Endothelial cell of umbilical vein (primary cell): ENCODE measurements at places on chromosomes 11 and 22. TPM values are rescaled to one million over a fixed set of nuclear protein-coding genes. Genes with fewer than 3 reads are reported as not detected.

- peaks cover 17% of the 10 kb centered on the region for H3K27me3 ChIP-seq
- H3K4me1 ChIP-seq: no peaks in the 10 kb centered on the region
- H3K27ac ChIP-seq: no peak overlapping the region
- DNase-seq: no peak
Measured at GRCh38 chr11:130165601-130166456, 6.2 kb downstream of the ST14 start.

GRCh38 chr11:118682372-118682771 lies 2.9 kb upstream of the TREH start:
- H3K4me1 ChIP-seq: no peaks in the 10 kb centered on the region
- DNase-seq: no peak
- H3K27me3 ChIP-seq: peaks cover 3% of the 10 kb centered on the region
- H3K27ac ChIP-seq: no peak overlapping the region
- no peak overlapping the region for H3K4me3 ChIP-seq

GRCh38 chr11:106986261-106986660 lies 32.0 kb downstream of the GUCY1A2 start:
- H3K4me3 ChIP-seq: no peak overlapping the region
- no peaks in the 10 kb centered on the region for H3K27me3 ChIP-seq
- H3K4me1 ChIP-seq: no peaks in the 10 kb centered on the region
- no peak for DNase-seq

DNA sequence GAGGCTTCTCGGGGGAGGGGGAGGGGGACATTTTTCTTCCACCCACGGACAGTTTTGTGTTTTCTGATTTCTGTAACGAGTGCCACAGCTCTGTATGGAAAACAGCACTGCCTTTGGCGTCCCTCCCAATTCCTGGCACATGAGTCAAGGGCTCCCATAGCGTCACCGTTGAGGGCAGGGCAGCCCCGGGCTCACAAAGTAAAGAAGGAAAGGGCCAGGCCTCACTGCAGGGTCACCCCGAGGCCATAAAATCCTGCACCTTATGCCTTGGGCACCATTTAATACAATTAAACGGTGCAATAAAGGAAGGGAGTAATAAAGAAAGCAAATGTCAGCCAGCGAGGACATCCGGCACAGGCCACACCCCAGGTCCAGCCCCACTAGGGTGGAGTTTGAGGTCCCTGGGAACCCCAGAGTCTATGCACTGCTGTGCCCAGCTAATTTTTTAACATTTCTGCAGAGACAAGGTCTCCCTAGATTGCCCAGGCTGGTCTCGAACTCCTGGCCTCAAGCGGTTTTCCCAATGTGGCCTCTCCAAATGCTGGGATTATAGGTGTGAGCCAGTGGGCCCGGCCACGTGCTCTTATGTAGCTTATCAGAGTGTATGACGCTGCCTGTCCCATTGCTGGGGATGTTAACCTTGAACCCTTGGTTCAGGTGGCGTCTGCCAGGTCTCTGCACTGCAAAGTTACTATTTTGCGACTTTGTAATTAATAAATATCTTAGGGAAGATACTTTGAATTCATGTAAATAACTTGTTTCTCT lies 13.6 kb upstream of the MUC2 start:
- H3K4me1 ChIP-seq: no peaks in the 10 kb centered on the region
- peak; percentile 36 for DNase-seq
- no peaks in the 10 kb centered on the region for H3K36me3 ChIP-seq
- peaks cover 5% of the 10 kb centered on the region for H3K27me3 ChIP-seq
- no peak overlapping the region for H3K4me3 ChIP-seq
- H3K27ac ChIP-seq: no peak overlapping the region

- no peak for DNase-seq
- H3K4me1 ChIP-seq: no peaks in the 10 kb centered on the region
- H3K36me3 ChIP-seq: no peaks in the 10 kb centered on the region
- H3K4me3 ChIP-seq: no peak overlapping the region
- H3K27me3 ChIP-seq: no peaks in the 10 kb centered on the region
Measured at GRCh38 chr11:134438542-134439537, 26.8 kb upstream of the B3GAT1 start.

Gene VPREB3
- total RNA-seq: not detected in 2 replicates

GRCh38 chr11:74679513-74679865 lies 51.7 kb downstream of the CHRDL2 start:
- no peak for DNase-seq
- H3K36me3 ChIP-seq: no peaks in the 10 kb centered on the region
- no peaks in the 10 kb centered on the region for H3K27me3 ChIP-seq
- H3K4me1 ChIP-seq: peaks cover 4% of the 10 kb centered on the region
- H3K27ac ChIP-seq: no peak overlapping the region

DNA sequence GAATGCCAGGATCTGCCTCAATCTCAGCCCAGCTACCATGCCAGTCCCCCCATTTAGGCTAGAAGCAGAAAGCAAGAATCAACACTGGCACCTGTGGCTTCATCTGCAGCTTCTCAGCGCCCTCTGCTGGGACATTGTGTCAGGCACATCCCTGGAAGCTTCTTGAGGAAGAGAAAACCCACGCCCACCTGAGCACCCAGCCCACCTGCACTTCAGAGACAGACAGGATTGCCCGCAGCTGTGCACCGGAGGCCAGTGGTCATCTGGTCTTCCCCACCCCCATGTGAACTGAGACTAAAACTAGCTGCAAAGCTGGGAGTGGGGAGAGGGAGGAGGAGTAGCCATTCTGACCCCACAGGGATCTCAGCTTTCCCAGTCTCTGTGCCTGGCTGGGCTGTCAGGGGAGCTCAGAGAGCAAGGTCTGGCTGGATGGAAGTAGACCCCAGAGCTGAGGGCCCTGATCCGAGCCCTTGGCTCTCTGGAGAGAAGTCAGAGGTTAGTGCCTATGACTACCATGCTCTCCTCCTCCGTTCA lies 66.8 kb downstream of the FEZ1 start:
- no peaks in the 10 kb centered on the region for H3K4me1 ChIP-seq
- DNase-seq: peak; percentile 59
- no peak overlapping the region for H3K4me3 ChIP-seq
- H3K27ac ChIP-seq: no peak overlapping the region
- H3K27me3 ChIP-seq: no peaks in the 10 kb centered on the region

Gene DBX1
- total RNA-seq: not detected in 2 replicates

- peaks cover 35% of the 10 kb centered on the region for H3K36me3 ChIP-seq
- no peak for DNase-seq
- H3K4me3 ChIP-seq: no peak overlapping the region
- H3K27ac ChIP-seq: no peak overlapping the region
Measured at GRCh38 chr11:67432655-67433349, 4.5 kb downstream of the RPS6KB2 start.

Gene TIMP3
- total RNA-seq: 2.0 and 8.7 TPM in 2 replicates

GRCh38 chr11:110446061-110446460 lies 16.3 kb downstream of the FDX1 start:
- no peaks in the 10 kb centered on the region for H3K4me1 ChIP-seq
- H3K27ac ChIP-seq: no peak overlapping the region
- H3K27me3 ChIP-seq: no peaks in the 10 kb centered on the region
- H3K4me3 ChIP-seq: no peak overlapping the region
- no peak for DNase-seq
- H3K36me3 ChIP-seq: no peaks in the 10 kb centered on the region

- peak; percentile 37 for DNase-seq
- peaks cover 22% of the 10 kb centered on the region for H3K4me1 ChIP-seq
- no peaks in the 10 kb centered on the region for H3K27me3 ChIP-seq
- H3K4me3 ChIP-seq: peak overlapping the region; percentile 47
Measured at GRCh38 chr22:46044621-46045458, 67.9 kb upstream of the WNT7B start.

Gene PHF21B
- not detected in 2 replicates for total RNA-seq

DNA sequence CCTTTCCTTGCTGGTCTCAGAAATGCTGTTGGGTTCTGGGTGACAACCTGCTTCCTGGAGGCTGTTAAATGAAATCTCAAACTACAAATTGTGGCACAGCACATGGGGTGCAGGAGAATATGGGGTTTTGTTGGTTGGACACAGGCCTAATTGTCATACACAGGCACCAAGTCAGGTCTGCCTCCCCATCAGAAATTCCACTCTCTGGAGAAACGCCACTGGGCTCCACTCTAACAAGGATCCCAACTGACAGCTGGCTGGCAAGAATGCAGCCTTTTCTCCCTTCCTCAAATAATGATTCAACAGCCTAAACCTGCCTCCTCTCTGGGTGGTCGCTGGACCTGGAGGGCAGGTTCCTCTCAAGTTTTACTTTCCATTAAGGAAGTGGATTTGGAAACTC lies 177.8 kb upstream of the NARS2 start:
- no peaks in the 10 kb centered on the region for H3K4me1 ChIP-seq
- H3K4me3 ChIP-seq: no peak overlapping the region
- no peak for DNase-seq
- no peaks in the 10 kb centered on the region for H3K27me3 ChIP-seq
- no peaks in the 10 kb centered on the region for H3K36me3 ChIP-seq

Gene KRTAP5-11
- not detected in 2 replicates for total RNA-seq

DNA sequence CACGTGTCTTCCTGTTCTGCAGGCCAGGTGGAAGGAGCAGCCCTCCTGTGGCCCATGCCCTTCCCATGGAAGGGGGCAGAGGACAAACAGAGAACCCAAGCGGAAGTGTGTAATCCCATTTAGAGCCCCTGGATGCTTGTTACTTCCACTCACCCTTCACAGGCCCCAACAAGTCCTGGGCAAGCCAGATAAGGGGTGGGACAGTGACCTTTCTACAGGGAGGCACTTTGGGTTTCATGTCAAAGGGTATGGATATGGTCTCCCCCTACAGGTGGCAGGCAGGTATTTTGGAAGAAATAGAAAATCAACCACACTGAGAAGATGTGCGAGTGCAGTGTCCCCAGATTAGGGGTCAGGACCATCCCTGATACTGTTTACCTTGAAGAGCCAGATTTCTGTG lies 11.4 kb downstream of the MPEG1 start:
- no peak for DNase-seq
- no peak overlapping the region for H3K27ac ChIP-seq
- H3K4me3 ChIP-seq: no peak overlapping the region
- peaks cover 3% of the 10 kb centered on the region for H3K27me3 ChIP-seq

DNA sequence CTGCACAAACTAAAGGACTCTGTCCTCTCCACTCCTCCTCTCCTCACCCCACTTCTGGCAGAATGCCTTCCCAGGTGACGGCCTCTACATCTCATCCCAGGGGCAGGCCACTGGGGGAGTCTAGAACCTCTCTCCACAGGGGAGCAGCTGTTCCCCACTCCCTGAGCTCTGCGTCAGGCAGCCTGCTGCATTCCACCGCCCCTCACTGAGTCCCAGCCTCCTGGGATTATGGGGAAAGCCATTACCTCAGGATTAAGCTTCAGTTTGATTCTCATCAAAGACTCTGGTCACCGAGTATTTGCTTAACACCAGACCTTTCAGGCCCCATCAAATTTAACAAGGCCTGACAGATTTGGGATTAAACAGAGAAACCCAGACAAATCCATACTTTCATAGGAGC lies 405.9 kb downstream of the NXPE2 start:
- no peaks in the 10 kb centered on the region for H3K36me3 ChIP-seq
- H3K27ac ChIP-seq: no peak overlapping the region
- no peak for DNase-seq
- H3K4me1 ChIP-seq: no peaks in the 10 kb centered on the region

GRCh38 chr11:118004543-118005223 lies 18.5 kb downstream of the IL10RA start:
- no peaks in the 10 kb centered on the region for H3K36me3 ChIP-seq
- no peak for DNase-seq

DNA sequence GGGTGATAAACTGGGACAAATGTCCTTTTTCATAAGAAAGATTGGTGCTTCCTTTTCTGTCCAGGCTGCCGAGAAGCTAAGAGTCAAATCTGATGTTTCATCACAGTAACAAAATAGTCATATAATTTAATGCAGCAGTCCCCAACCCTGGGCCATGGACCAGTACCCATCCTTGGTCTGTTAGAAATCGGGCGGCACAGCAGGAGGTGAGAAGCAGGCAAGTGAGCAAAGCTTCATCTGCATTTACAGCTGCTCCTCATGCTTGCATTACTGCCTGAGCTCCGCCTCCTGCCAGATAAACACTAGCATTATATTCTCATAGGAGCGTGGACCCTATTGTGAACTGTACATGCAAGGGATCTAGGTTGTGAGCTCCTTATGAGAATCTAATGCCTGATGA lies 26.2 kb downstream of the PRR14L start:
- peaks cover 8% of the 10 kb centered on the region for H3K36me3 ChIP-seq
- DNase-seq: no peak
- H3K4me3 ChIP-seq: no peak overlapping the region
- H3K27me3 ChIP-seq: no peaks in the 10 kb centered on the region
- no peak overlapping the region for H3K27ac ChIP-seq
- H3K4me1 ChIP-seq: no peaks in the 10 kb centered on the region

Gene POU2F3
- not detected in 2 replicates for total RNA-seq

Gene ELP4
- 14.1 and 16.3 TPM in 2 replicates for total RNA-seq

Gene ACTN3
- 0.18 TPM in 1 of 2 replicates, not detected in the other for total RNA-seq

DNA sequence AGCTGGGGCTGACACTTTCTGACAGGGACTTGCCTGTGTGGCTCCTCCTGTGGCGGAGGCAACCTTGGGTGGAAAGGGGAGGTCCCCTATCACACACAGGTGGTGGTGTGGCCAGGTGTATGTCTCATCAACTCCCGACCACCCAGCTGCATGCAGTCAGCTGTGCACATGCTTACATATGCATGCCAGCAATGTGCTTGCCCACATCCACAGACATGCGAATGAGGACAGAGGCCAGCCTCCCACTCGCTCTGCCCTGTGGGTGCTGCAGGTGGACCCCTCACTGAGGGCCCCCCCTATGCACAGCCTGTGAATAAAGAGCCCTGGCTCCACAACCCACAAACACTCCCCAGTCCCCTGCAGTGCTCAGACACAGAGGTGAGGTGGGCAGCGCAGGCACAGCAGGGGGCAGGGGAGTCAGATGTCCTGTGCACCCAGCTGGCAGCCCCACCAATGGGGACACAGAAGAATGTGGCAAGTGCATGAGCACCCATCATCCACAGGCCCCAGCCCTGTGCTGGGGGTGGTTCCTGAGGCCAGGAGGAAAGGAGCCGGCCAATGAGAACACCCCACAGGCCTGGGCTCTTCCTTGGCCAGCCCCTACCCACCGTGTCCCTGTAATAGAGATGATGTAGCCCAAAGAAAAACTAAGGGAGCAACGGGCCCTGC lies 9.5 kb downstream of the GNB1L start:
- no peak overlapping the region for H3K4me3 ChIP-seq
- peaks cover 33% of the 10 kb centered on the region for H3K4me1 ChIP-seq
- no peaks in the 10 kb centered on the region for H3K27me3 ChIP-seq
- H3K27ac ChIP-seq: peak overlapping the region; percentile 80

Gene ZNF202
- total RNA-seq: 12.3 and 13.1 TPM in 2 replicates

Gene C11orf65
- not detected in 2 replicates for total RNA-seq

DNA sequence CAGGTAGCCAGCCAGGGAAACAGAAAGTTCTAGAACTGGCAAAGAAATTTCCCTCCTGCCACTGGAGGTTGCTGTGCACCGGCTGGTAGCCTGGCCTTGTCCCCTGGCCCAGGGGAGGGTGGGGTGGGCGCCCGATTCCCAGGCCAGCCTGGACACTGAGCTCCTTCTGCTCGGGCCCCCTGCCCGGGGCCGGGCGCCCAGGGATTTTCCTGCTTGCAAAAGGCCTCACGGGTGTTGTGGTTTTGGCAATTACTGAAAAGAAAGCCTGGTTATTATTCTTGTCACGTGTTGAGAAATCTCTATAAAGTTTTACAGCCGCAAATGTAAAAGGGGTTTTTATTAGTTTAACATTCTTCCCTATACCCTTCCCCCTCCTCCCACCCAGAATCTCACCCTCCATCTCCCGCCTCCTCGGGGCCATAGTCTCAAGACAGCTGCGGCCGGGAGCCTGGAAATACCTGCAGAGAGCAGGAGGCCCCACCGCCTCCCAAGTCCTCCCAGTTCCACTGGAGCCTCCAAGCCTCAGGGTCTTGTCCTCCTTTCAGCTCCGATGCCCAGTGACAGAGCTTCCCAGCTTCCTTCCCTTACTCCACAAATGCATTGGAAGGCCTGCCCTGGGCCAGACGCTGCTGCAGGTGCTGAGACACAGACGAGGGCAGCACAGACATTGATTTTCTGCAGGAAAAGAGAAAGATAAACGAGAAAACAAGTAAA lies 1515.6 kb downstream of the TBC1D22A start:
- no peaks in the 10 kb centered on the region for H3K27me3 ChIP-seq
- no peak overlapping the region for H3K4me3 ChIP-seq
- H3K27ac ChIP-seq: no peak overlapping the region
- H3K36me3 ChIP-seq: no peaks in the 10 kb centered on the region

Gene DSCAML1
- not detected in 2 replicates for total RNA-seq
